Gastrocnemius medialis (tissue), 4 donors: ENCODE measurements at places on chromosomes 4 and X. TPM values are rescaled to one million over a fixed set of nuclear protein-coding genes. Genes with fewer than 3 reads are reported as not detected.

The EMD gene
- total RNA-seq: 50.5 TPM

The ARHGEF38 gene
- not detected for total RNA-seq

The SLC39A8 gene
- total RNA-seq: 1.8 TPM

The GPR119 gene
- total RNA-seq: not detected

The HHIP gene
- 0.25 TPM for total RNA-seq

The MAGEC2 gene
- not detected for total RNA-seq

The LDB2 gene
- total RNA-seq: 20.0 TPM

The DCHS2 gene
- total RNA-seq: 0.07 TPM

DNA sequence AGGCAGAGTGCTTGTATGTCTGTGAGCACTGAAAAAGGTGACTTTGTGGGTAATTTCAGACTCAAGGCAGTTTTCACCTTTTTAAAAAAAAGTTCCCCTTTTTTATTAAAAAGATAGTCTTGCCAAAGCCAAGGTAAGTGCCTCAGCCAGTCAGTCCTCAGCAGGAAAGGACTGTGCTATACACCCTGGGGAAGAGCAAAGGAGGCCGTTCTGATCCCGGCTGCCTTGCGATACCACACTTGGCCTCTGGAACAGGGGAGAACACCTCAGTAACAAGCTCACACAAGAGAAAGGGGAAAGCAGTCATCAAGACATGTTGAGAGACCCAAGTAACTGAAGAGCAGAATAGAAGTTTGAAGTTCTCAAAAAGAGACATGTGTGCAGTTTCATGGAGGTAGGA, 541.7 kb downstream of the BCOR start:
- no peaks in the 10 kb centered on the region for H3K36me3 ChIP-seq
- H3K27ac ChIP-seq: no peak overlapping the region
- H3K27me3 ChIP-seq: no peaks in the 10 kb centered on the region
- H3K4me3 ChIP-seq: no peak overlapping the region

DNA sequence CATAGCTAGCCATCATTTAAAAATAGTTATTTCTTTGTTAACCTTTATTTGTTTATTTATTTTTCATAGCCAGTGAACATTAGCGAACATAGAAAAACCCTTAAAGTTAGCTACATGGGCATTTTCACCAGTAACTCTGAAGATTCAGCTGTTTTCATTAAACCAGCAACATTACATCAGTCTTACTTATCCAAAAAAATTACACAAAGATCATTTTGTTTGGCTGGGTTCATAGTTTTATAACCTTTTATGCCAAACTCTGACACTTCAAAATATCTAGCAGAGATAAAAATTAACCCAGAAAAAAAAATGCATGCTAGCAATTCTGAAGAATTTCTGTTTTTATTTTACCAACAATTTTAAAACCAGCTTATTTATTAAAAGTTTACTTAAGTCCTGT, 784.1 kb downstream of the PCDH18 start:
- H3K4me3 ChIP-seq: no peak overlapping the region
- no peaks in the 10 kb centered on the region for H3K4me1 ChIP-seq
- H3K27me3 ChIP-seq: no peaks in the 10 kb centered on the region

DNA sequence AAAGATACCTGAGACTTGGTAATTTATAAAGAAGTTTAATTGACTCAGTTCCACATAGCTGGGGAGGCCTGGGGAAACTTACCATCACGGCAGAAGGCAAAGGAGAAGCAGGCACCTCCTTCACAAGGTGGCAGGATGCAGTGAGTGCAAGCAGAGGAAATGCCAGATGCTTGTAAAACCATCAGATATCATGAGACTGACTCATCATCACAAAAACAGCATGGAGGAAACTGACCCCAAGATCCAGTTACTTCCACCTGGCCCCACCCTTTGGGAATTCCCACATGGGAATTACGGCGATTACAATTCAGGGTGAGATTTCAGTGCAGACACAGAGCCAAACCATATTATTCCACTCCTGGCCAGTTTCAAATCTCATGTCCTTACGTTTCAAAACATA, 514.7 kb upstream of the SPANXN1 start:
- no peak for DNase-seq
- no peaks in the 10 kb centered on the region for H3K36me3 ChIP-seq
- H3K4me3 ChIP-seq: no peak overlapping the region

DNA sequence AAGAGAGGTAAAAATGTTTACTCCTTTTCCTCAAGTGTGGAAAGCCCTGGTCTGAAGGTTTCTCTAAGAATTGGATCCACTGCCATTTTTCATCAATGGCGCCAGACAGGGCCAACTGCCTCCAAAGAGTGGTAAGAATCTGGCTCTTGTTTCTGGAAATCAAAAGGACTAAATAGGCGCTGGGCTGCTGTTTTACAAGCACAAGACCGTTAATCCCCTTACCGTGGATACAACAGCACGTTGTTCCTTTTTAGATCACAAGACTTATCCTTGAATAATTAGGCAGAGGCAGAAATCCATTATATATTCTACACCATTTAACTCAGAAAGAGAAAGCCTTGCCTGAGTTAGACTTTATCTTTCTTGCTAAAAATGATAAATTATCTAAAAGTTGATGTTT, 10.6 kb downstream of the CLTRN start:
- H3K4me1 ChIP-seq: no peaks in the 10 kb centered on the region
- H3K27ac ChIP-seq: no peak overlapping the region
- no peak overlapping the region for H3K4me3 ChIP-seq
- H3K27me3 ChIP-seq: no peaks in the 10 kb centered on the region

DNA sequence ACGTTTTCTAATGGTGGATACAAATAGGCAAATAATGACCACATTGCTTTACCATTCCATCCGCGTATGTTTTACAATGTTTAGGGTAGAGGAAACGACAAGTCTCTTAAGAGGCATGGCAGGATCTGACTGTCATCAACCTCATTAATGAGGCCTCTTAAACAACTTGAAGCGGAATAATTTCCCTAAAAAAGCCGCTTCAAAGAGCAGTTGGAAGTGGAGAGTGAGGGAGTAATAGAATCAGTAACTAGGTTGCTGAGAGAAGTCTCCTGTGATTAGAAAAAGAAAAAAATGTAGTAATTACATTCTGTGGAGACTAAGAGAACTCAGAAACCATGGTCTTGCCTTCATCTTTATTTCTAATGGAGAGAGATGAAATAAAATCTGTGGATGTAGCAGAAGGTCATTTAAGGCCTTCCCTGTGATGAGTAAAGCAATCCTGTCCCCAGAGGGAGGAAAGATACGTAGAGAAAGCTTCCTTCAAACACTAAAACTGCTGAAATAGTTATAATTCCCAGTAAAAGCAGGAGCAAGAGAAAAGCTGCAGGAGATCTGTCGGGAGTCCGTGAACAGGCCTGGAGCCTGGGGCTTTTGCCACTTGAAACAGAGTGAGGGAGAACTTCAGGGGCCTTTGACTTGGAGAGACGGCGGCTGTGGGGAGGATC, 11.1 kb upstream of the SEPSECS start:
- H3K36me3 ChIP-seq: no peaks in the 10 kb centered on the region
- H3K27me3 ChIP-seq: no peaks in the 10 kb centered on the region
- no peak overlapping the region for H3K27ac ChIP-seq
- H3K4me1 ChIP-seq: peaks cover 16% of the 10 kb centered on the region

- no peak overlapping the region for H3K27ac ChIP-seq
- H3K27me3 ChIP-seq: no peaks in the 10 kb centered on the region
- DNase-seq: no peak
- no peak overlapping the region for H3K4me3 ChIP-seq
- H3K36me3 ChIP-seq: no peaks in the 10 kb centered on the region
Observed at GRCh38 chrX:129824620-129825019, 19.1 kb downstream of the ZDHHC9 start.

GRCh38 chr4:81724925-81725329, 253.2 kb upstream of the RASGEF1B start:
- H3K36me3 ChIP-seq: no peaks in the 10 kb centered on the region
- no peak overlapping the region for H3K27ac ChIP-seq
- no peaks in the 10 kb centered on the region for H3K27me3 ChIP-seq
- peaks cover 13% of the 10 kb centered on the region for H3K4me1 ChIP-seq
- H3K4me3 ChIP-seq: no peak overlapping the region
- peak; percentile 57 for DNase-seq

- H3K4me3 ChIP-seq: no peak overlapping the region
- no peaks in the 10 kb centered on the region for H3K4me1 ChIP-seq
- no peak for DNase-seq
- H3K27ac ChIP-seq: no peak overlapping the region
- no peaks in the 10 kb centered on the region for H3K36me3 ChIP-seq
Observed at GRCh38 chr4:115655626-115656025, 542.2 kb upstream of the NDST4 start.

DNA sequence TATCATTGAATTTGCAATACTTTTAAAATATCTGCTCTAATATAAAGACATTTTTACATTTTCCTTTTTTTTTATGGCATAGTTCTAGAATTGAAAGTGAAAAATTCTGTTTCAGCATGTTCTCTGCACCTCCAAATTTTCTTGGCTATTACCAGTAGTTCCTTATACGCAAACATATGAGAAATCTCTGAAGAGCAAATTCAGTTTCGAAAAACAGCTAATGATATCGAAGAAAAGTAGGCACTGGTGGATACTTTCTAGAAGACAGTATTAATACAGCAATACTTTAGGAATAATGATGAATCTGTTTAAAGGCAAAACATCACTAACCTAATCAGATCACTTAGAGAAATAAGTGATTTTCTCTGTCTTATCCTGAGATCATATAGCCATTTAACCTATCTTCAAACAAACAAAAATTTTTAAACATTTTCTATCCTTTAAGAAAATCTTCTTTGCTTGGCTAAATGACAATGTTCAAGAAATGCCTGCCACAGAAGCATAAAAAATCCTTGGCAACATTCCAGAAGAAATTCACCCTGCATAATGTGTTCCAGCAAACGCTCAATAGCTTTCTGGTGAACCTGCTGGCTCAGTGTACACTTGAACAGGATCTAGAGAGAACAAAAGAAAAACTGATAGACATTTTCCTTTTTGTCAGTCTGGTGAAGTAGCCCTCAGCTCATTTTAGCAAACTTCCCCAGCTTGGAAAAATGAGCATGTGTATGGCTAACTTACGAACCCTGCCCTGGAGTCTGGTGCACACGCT, 51.2 kb upstream of the KLF3 start:
- H3K27me3 ChIP-seq: no peaks in the 10 kb centered on the region
- H3K36me3 ChIP-seq: no peaks in the 10 kb centered on the region
- DNase-seq: no peak
- no peaks in the 10 kb centered on the region for H3K4me1 ChIP-seq
- no peak overlapping the region for H3K27ac ChIP-seq

DNA sequence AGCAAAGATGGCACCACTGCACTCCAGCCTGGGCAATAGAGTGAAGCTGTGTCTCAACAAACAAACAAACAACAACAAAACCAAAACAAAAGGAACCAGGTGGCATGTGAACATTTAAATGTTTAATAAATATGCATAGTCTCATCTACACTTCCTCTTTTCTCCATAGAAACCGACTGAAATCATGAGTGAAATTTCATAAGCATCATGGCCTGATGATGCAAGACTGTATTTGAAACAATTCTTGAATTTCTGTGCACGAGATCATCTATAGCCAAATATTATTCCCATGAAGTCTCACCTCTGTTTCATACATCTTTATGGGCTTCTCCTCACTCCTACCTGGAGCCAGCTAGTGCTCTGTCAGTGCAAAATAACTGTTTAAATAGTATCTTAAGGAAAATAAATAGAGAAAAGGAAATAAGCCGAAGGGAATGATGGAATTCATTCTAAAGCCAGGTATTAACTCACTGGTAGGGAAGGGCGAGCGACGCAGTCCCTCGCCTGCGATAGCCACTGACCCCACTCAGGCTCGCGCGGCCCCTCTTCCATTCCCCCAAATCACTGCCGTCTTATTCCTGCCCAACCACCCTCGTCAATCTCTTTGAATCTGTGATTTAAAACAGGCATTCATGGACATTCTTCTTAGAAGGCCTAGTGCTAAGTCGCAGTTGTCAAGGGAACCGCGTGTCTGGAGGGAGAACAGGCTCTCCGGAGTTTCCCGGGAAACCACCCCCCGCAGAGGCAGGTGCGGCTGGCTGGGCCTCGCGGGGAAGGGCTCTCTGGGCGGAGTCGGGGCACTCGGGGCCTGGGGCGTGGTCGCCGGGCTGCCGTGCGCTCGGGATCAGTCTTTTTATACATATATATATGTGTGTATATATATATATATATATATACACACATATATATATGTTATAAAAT, 52.4 kb upstream of the TRIM2 start:
- H3K4me3 ChIP-seq: peak overlapping the region; percentile 64
- DNase-seq: no peak
- H3K4me1 ChIP-seq: peaks cover 9% of the 10 kb centered on the region

DNA sequence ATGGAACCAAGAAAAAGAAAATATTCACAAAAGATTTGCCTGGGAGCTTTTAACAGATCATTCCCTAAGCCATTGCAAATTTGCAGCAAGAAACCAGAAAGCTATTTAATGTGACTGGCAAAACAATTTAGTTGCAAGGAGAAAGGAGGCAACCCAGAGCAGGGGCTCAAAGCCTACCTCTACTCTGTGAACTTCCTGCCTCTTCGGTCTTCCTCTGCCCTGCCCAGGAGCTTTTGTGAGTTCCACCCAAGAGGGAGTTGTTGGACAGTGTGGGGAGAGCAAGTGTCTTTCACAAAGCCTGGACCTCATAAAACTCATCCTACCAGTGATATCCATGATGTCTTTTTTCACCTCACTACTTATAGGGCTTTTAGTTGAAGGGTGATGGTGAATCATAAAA, 107.4 kb downstream of the AFF1 start:
- no peaks in the 10 kb centered on the region for H3K27me3 ChIP-seq
- H3K36me3 ChIP-seq: peaks cover 7% of the 10 kb centered on the region
- H3K4me1 ChIP-seq: peaks cover 100% of the 10 kb centered on the region
- DNase-seq: no peak

GRCh38 chr4:66372706-66373105, 702.4 kb upstream of the EPHA5 start:
- H3K27me3 ChIP-seq: no peaks in the 10 kb centered on the region
- DNase-seq: no peak
- no peak overlapping the region for H3K27ac ChIP-seq
- H3K36me3 ChIP-seq: no peaks in the 10 kb centered on the region
- no peaks in the 10 kb centered on the region for H3K4me1 ChIP-seq
- H3K4me3 ChIP-seq: no peak overlapping the region

GRCh38 chrX:675955-676295, 45.3 kb downstream of the SHOX start:
- no peaks in the 10 kb centered on the region for H3K4me1 ChIP-seq
- no peak for DNase-seq
- no peak overlapping the region for H3K4me3 ChIP-seq
- H3K27me3 ChIP-seq: no peaks in the 10 kb centered on the region
- H3K36me3 ChIP-seq: no peaks in the 10 kb centered on the region
- H3K27ac ChIP-seq: no peak overlapping the region

GRCh38 chr4:150694438-150694837, 112.5 kb downstream of the MAB21L2 start:
- DNase-seq: no peak
- no peaks in the 10 kb centered on the region for H3K4me1 ChIP-seq
- no peak overlapping the region for H3K27ac ChIP-seq
- H3K27me3 ChIP-seq: no peaks in the 10 kb centered on the region
- no peak overlapping the region for H3K4me3 ChIP-seq
- H3K36me3 ChIP-seq: no peaks in the 10 kb centered on the region

- peaks cover 19% of the 10 kb centered on the region for H3K4me1 ChIP-seq
- peak overlapping the region; percentile 80 for H3K4me3 ChIP-seq
- DNase-seq: no peak
- peak overlapping the region; percentile 76 for H3K27ac ChIP-seq
- H3K27me3 ChIP-seq: no peaks in the 10 kb centered on the region
Observed at GRCh38 chr4:108619372-108620100, 840 bp upstream of the RPL34 start.

GRCh38 chr4:153523164-153523796, 57.1 kb downstream of the TMEM131L start:
- H3K27me3 ChIP-seq: no peaks in the 10 kb centered on the region
- H3K27ac ChIP-seq: peak overlapping the region; percentile 14
- no peaks in the 10 kb centered on the region for H3K36me3 ChIP-seq
- H3K4me1 ChIP-seq: peaks cover 59% of the 10 kb centered on the region
- H3K4me3 ChIP-seq: no peak overlapping the region
- DNase-seq: no peak
